Iris pigment epithelial cell (primary cell): ENCODE measurements at places on chromosomes 5 and 9.

DNA sequence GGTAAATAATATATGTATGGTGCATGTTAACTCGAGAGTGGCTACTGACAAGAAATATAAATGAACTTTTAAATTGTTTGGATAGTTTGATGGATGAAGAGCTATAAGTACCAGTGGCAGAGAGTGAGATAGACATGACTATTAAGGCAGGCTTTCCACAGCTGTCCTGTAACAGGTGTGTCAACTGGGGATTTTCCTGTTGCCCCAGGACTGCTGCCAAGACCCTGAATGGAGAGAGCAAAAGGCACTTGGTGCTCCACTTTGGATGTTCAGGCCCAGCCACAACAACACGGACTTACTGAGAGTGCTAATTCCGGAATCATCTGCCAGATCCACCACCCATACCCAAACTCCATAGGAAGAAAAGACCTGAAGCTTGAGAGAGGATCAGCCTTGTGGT lies 215.1 kb downstream of the SEC61B start:
- no peak for DNase-seq

GRCh38 chr9:74942801-74943200 lies 9.9 kb downstream of the C9orf40 start:
- peak; percentile 47 for DNase-seq

GRCh38 chr5:59328709-59329296 lies 564.7 kb downstream of the PDE4D start:
- DNase-seq = peak; percentile 94

- no peak for DNase-seq
Observed at GRCh38 chr9:1875921-1876448, 139.2 kb upstream of the SMARCA2 start.

GRCh38 chr5:54263447-54263846 lies 46.9 kb downstream of the ARL15 start:
- no peak for DNase-seq

DNA sequence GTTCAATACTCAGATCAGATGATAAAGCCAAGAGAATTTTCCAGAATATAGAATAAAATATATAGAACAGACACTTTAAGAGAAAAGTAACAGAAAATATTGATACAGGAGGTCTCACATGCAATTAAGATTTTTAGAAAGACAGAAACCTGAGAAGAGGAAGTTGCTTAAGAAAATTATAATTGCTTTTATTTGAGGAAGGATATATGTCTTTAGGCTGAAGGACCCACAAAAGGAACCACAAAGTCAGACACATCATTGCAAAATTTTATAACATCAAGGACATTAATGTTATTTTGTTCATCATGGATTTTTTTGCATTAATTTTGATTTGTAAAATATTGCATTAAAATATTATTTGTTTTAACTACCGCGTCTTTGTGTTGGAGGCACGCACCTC lies 141.5 kb downstream of the FSTL4 start:
- DNase-seq = no peak

DNA sequence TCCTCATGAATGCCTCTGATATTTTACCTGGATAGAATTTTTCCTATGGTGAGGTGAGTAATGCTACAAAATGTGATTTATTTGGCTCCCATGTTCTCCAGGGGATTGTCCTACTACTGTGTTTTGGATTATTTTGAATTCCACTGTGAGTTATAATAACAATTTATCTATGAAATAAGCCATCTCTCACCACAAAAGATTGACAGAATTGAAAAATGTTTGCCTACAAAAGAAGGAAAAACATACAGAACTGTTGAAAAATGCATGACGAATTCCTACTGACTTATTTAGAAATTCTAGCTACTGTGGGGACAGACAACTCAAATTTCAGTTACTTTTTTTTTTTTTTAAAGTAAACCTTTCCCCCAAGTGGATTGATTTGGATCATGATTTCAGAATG lies 463.7 kb upstream of the GRIN3A start:
- DNase-seq = no peak

DNA sequence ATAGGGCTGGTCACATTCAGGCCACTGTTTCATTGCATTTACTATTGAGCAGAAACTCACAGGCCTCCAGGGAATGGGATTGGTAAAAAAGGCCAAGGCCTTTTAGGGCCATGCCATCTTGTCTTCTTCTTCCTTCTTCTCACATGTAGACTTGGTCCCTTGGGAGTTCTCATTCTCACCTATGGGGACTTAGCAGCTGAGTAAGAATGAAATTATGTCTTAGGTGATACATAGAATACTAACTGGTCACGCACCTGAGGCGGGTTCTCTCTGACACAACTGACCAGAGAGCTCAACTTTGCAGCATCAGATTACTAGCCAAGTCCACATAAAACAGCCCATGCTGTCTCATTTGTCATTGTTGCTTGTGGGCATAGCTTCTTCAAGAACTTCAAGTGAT lies 641.8 kb downstream of the EFNA5 start:
- no peak for DNase-seq

DNA sequence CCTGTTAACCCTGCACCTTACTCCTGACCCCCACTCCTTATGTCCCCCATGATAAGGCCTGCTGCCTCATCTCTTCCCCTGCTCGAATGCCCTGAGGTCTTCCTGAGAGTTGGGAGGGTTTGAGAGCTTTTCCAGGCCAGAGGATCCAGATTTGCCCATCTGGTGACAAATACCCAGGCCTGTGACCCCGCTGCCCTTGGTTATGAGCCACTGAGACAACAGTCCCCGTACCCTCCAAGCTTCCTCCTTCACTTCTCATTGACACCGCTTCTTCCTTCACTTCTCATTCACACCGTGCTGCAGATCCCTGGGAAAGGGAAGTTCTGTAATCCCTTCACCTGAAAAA lies 593 bp downstream of the GM2A start:
- no peak for DNase-seq

DNA sequence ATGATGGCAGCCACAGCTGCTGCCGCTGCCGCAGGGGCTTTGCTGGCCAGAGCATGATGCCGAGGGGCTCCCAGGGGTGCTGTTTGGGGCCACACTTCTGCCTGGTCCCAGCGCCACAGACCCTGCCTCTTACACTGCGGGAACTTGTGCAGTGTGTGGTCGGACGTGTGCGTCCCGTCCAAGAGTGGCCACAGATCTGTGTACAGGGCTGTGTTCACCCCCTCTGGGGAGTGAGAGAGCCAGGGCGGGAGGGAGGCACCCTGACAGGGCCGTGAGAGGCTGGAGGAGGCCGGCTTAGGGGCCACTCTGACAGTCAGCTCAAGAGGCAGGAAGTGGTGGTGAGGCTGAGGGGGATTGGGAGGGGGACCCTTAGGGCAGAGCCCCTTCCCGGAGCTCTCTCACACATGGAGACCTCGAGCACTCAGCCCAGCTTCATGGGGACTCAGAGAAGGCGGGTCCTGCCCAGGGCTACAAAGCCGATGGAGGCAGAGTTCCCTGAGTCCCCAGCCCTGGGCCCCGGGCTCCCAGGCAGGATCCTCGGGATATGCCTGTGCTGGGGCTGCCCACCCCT lies 13.1 kb upstream of the CARD19 start:
- DNase-seq = no peak

DNA sequence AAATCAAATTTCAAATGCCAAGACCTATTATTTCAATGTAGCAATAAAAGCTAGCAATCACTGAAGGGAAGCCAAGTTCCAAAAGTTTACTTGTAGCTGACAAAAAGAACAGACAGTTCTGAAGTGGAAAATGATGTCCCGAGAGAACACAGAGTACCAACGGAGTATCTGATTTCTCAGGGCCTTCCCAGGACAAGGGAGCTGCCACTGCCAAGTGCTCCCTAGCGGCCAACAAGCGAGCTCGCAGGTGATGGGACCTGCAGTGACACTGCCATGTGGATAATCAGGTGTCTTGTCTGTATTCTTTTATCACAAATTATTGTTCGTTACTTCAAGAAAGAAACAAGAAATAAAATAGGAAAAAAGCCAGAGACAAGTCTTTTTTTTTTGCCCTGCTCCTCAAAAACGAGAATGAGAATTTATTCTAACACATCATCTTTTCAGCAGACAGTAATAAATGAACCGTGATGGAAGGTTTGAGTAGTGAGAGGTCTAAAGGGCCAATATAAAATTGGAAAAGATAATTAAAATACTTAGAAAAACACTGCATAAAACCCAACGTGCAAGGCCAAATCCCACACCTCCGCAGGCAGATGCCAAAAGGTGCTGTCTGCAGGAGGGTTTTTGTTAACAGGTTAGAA lies 159.4 kb downstream of the MYO10 start:
- peak; percentile 33 for DNase-seq

DNA sequence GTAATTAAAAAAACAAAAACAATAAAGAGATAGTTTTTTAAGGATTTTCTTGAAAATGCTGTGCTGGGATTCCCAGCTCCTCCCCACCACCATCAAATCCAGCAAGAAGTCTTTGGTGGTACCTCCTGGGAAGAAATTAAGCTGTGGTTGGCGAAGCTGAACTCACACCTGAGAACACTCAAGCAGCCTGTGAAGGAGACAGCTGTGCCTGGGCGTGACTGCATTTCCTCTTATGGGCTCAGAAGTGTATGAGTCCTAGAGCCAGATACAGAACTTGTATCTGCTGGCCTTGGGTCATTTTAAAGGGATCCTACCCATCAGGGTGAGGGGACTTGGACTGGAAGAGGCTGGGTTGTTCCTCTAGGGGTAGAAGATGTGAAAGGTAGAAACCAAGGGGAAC lies 561.2 kb upstream of the SGCD start:
- DNase-seq = no peak

GRCh38 chr5:149628221-149628620 lies 46.9 kb downstream of the ARHGEF37 start:
- DNase-seq = no peak

- no peak for DNase-seq
Observed at GRCh38 chr5:88845081-88845697, 37.8 kb downstream of the MEF2C start.

GRCh38 chr9:76341616-76342015 lies 52.6 kb downstream of the RFK start:
- DNase-seq = no peak

GRCh38 chr5:31702712-31703111 lies 63.8 kb downstream of the PDZD2 start:
- DNase-seq = no peak

DNA sequence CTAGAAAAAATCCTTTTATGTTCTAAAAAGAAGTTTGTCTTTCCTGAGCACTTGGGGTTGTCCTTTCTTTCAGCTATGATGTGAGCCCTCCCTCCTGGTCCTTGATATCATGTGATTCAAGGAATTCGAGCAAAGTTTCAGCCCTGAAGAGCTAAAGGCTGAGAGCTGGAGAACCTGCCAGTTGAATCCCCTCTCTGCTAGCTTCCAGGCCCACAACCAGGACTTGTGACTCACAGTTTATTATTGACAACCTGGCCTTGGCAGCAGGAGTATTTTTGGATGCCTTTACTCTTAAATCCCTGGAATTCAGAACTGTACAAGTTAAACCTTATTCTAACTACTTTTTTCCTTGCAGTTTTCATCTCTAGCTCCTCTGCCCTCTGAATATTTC lies 182.8 kb downstream of the SPOCK1 start:
- DNase-seq = peak; percentile 31

GRCh38 chr5:113190347-113190746 lies 213.7 kb downstream of the DCP2 start:
- no peak for DNase-seq

GRCh38 chr9:74281674-74282073 lies 215.5 kb upstream of the RORB start:
- no peak for DNase-seq

- no peak for DNase-seq
Observed at GRCh38 chr5:142087920-142088679, 20.5 kb upstream of the NDFIP1 start.

DNA sequence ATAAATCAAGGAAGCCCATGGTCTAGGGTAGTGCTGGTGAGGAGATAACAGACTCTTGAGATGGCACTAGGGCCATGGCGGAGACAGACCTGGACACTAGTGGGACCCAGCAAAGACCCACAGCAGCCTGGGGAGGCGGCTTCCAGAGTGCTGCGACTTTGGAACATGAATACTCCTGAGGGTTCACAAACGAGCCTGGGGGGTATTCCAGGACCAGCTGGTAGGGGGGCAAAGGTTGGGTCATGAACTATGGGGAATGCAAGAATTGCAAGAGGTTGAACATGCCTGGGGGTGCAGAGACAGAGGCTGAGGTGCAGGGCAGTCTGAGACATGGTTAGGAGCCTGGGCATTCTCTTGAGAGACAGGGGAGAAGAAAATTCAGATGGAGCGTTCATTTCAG lies 43.8 kb upstream of the SPTLC1 start:
- DNase-seq = no peak

GRCh38 chr9:31355965-31356364 lies 1028.5 kb upstream of the ACO1 start:
- no peak for DNase-seq

DNA sequence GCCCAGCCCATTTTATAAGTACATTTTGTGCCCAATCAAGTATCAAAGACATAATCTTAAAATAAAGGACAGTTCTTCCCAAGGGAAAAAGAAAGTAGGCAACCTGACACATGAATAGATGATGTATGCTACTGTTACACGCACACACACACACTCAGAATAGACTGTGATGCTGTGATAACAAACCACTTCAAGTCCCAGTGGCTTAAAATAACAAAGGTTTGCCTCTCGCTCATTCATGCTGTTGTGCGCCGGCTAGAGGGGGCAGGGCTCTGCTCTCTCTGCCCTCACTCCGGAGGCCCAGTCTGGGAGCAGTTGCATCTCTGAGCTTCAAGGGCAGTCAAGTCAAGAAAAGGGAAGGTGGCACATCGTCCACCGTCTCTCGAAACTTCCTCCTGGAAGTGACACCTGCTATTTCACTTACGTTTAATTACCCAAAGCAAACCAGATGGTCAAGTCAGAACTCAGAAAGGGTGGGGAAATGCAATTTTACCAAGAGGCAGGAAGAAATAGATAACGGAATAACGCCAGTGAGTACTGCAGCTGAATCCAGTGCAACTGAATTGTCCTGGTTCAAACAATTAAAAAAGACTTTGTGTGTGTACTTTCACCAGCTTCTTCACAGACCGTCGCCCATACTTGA lies 43.3 kb downstream of the ANKRD33B start:
- DNase-seq = peak; percentile 57

GRCh38 chr5:171578049-171578828 lies 158.8 kb downstream of the FGF18 start:
- no peak for DNase-seq

DNA sequence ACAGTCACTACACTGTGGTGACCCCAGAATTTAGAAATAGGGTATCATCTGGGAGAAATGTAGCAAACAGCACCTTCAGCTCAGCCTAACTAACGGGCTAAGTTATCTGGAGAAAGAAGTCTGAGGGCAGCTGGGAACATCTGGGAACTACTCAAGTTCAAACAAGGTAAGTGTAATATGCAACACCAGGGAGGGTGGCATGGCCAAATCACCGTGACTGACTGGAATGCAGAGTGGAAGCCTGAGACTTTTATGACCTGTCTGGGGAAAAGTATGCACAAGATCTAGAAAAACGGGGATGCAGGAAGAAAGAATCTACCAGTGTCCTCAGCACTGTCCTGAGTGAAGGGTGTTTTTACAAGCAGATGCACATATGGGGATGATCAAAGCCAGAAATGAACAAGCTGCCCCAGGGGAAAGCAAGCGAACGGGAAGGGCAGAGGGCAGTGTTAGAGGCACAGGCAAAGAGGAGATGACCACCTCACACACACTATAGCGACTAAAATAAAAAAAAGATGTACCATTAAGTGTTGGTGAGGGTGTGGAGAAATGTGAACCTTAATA lies 59.9 kb downstream of the SERINC5 start:
- no peak for DNase-seq

- DNase-seq = no peak
Observed at GRCh38 chr9:117777823-117778222, 73.6 kb downstream of the TLR4 start.

GRCh38 chr5:37869216-37869615 lies 29.4 kb upstream of the GDNF start:
- DNase-seq = no peak

GRCh38 chr5:52734557-52734956 lies 53.2 kb upstream of the ITGA1 start:
- no peak for DNase-seq
